Anterior cingulate cortex (tissue), 58 donors: ENCODE measurements at places on chromosomes 4 and X.

- peak; percentile 60 for DNase-seq
Observed at GRCh38 chr4:4395849-4396627, 9.1 kb downstream of the NSG1 start.

DNA sequence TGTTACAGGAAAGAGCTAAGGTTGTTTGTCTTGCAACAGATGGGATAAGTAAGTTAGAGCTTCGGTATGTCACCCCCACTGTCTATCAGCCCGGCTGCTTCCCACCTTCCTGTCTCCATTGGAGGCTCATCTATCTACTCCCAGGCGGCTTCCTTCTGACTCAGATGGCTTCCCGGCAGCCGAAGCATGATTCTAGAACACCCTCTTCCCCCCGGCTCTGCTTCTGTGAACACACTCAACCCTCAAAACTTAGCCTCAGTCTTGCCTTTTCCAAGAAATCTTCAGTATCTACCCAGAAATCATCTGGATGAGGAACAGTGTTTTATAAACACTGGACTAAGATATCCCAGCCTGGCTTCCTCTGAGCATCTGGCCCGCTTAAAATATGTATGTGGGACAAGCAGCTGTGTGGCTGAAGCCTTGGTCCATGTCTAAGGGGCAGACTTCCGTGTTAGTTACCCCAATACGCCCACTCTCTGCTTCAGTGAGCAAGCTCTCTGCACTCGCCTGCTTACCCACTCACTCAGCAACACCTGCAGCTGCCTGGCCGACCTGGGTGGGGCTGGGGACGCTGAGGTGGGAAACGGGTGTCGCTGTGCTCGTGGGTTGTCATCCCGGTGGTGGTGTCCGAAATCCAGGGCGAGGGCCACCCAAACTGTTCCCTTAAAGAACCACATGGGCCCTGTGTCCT, 12.0 kb upstream of the SLC2A9 start:
- no peak for DNase-seq

DNA sequence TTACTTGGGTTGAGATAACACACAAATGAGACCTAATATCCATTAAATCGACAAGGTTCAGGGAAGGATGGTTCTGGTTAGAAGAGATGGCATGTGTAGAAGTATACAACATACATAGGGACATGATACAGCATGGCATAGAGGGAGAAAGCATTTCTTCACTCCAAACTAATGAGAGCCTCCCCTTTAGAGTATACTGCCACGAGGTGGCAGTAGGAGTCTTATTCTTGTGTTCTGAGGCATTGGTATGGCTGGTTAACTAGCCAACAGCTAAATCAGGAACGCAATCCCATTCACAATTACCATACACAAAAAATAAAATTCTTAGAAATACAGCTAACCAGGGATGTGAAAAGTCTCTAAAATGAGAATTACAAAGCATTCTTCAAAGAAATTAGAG, 29.1 kb upstream of the TRO start:
- no peak for DNase-seq

DNA sequence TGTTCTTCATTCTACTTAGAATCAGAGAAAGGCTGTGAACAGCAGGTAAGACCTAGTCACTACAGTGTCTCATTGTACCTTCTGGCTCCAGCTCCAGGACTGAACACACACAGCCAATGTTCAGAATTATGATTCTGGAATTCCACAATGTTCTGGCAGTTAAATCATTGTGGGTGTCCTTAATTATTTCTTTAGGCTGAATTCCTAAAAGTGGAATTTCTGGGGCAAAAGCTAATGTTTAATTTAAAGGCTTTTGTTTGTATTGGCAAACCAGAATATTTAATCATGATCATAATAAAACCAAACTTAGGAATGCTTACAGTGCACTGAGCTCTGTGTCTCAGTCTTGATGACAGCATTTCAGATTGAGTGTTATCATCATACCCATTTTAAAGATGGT, 67.0 kb upstream of the FAT1 start:
- no peak for DNase-seq

DNA sequence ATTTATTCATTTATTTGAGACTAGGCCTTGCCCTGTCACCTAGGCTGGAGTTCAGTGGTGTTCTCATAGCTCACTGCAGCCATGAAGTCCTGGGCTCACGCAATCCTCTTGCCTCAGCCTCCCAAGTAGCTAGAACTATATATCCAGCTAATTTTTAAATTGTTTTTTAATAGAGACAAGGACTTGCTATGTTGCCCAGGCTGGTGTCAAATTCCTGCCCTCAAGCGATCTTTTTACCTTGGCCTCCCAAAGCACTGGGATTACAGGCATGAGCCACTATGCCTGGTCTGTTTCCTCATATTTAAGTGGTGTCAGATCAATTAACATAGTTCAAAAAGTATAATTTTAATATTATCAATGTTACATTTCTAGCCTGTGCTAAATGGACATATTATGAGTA, 68.5 kb downstream of the AFF1 start:
- DNase-seq = no peak

DNA sequence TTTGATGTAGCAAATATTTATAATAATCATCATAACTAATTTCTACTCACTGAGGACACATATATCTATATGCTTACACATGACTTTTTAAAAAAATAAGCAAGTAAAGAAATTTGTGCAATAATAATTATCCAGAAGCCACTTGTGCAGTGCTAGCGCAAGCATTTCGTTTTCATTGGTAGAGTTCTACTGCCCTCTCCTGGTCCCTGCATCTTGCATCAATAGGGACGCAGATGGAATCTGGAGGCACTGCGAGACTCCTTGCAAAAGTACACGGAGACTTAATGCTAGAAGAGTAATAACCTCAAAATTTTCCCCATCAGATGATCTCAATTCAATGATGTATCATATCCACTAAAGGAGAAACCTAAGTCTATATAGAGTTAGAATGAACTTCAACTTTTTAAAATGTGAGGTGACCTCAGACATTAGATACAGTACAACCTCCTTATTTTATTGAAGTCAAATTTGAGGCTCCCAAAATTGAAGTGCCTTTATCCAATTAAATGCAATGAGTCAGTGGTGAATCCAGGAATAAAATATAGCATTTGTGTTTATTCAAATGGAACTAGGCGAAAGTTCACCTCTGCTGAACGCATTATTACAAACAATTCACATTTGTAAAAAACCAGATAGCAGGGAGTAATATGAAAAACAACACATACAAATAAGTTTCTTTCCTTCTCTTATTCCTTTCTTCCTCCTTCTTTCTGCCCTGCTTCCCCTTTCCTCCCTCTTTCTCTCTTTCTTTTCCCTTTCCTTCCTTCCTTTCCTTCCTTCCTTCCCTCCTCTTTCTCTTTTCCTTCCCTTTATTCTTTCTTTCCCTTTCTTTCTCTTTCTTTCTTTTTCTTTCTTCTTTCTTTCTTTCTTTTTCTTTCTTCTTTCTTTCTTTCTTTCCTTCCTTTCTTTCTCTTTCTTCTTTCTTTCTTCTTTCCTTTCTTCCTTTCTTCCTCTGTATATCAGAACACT, 450.0 kb downstream of the ANKRD50 start:
- DNase-seq = peak; percentile 51

GRCh38 chr4:144967161-144967560, 130.8 kb downstream of the ANAPC10 start:
- DNase-seq = no peak

- no peak for DNase-seq
Observed at GRCh38 chr4:2995546-2996265, 32.3 kb downstream of the GRK4 start.

GRCh38 chr4:99383833-99384392, 31.4 kb upstream of the ADH1C start:
- DNase-seq = no peak

- DNase-seq = no peak
Observed at GRCh38 chr4:17115583-17115982, 217.1 kb upstream of the LDB2 start.

GRCh38 chr4:113540859-113541258, 220.7 kb downstream of the CAMK2D start:
- DNase-seq = no peak

DNA sequence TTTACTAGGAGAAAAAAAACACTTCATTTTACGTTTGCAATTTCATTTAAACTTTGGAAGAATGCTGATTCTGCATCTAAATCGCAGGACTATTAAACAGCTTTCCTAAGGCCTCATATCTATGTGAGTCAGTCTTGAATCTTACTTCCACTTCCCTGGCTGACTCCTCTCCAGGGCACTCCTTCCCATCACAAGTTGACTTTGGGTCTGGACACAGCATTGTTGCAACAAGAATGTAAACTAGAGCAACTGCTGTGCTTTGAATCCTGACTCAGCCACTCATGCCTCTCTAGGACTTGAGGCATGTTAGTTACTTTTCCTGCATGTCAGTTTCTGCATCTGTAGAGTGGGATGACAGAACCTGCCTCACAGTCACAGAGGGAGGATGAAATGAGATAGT, 413.8 kb downstream of the FAT4 start:
- no peak for DNase-seq

DNA sequence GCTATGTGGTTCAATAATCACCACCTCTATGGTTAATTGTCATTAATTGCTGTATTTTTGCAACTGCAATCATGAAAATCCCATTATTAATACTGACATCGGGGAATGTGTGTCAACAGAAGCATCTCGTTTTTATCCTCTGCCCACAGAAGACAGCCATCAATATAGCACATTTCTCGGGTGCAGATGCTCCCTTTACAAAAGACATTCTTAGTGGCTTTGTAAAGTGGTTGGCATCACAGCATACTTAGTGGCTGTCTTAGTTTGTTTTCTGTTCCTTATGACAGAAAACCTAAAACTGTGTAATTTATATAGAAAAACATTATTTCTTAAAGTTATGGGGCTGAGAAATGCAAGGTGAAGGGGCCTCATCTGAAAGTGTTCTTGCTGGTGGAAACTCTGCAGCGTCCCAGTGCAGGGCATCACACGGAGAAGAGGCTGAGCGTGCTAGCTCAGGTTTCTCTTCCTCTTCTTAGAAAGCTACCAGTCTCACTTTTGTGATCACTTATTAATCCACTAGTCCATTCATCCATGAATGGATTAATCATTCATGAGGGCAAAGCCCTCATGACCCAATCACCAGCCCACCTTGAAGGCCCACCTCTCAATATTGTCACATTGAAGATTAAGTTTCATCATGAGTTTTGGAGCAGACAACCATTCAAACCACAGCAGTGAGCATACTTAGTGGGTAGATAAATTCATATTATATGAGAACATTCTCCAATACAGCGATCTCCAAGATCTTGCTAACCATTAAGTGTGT, 1067.7 kb upstream of the PABPC4L start:
- DNase-seq = no peak

DNA sequence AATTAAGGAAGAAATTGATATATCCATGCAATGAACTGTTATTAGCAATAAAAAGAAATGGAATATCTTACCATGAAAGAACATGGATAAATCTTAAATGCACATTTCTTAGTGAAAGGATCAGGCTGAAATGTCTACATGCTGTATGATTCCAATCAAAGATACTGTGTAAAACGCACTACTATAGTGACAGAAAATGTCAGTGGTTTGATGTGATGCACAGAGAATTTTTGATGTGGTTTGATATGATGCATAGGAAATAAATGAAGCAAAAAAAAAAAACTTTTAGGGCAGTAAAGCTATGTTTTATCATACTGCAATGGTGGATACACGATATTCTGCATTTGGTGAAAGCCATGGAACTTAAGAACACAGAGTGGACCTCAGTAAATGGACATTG, 547.6 kb downstream of the GABRG1 start:
- DNase-seq = no peak

GRCh38 chr4:34512616-34513015, 1731.7 kb downstream of the ARAP2 start:
- no peak for DNase-seq

GRCh38 chrX:147884958-147885357, 26.8 kb upstream of the FMR1 start:
- no peak for DNase-seq

DNA sequence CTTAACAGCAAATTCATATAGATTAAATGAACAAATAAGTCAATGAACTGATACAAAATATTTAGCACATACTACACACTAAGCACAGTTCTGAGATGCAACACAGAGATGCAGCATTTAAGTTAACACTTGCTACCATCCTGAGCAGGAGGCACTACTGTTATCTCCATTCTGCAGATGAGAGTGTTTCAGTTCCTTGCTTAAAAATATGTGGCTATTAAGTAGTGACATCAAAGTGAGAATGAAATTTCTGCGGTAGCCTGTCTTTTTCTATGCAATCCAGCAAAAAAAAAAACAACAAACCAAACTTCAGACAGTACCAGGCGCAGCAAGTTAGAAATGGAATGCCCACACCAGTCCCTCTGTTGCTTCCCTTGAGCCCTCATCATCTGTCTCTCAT, 90.8 kb downstream of the SHISA3 start:
- DNase-seq = no peak

- DNase-seq = no peak
Observed at GRCh38 chrX:46256875-46257274, 288.3 kb downstream of the ZNF674 start.

- DNase-seq = no peak
Observed at GRCh38 chr4:4490816-4491215, 51.0 kb downstream of the STX18 start.

GRCh38 chrX:36974911-36975310, 33.3 kb upstream of the FAM47C start:
- no peak for DNase-seq

- DNase-seq = no peak
Observed at GRCh38 chrX:1874416-1874815, 259.6 kb downstream of the ASMT start.

DNA sequence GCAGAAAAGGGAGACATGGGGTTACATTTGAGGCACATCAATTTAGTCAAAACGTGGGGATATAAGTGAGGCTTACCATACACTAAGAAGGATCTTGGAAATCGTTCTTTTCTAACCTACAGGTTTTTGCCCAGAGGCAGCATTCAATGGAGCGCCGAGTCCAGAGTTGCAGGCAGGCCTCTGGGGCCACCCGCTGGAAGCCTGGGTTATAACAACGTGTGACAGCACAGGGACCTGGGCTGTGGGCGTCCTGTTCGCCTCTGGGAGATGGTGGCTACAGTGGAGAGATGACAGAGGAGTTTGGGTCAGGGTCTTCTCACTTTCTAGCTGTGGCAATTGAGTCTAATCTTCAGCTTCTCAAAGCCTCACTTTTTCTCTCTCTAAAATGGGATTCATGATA, 53.9 kb downstream of the ENPP6 start:
- DNase-seq = peak; percentile 19

GRCh38 chrX:152843852-152844251, 13.0 kb downstream of the NSDHL start:
- no peak for DNase-seq

DNA sequence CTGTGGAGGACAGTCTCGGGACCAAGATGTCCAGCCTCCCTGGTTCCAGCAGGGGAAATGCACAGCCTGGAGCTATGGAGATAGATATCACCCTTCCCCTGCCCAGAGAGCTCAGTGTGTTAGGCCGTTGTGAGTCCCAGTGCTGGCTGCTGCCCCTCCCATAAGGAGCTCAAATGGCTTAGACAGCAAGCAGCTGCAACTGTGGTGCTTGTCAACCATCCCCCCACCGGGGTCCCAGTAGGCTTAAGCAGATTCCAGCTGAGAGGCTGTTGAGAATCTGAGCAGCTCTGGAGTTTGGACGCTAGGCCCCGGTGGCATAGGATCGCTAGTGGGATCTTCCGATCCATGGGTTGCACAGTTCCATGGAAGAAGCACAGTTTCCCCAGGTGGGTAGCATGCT, 181.8 kb upstream of the POF1B start:
- DNase-seq = no peak
